ENCODE measurements at places on chromosomes 6 and 20. TPM values are rescaled to one million over a fixed set of nuclear protein-coding genes. Genes with fewer than 3 reads are reported as not detected.

The TSPYL4 gene
- 12.8 TPM for total RNA-seq

The CCN6 gene
- not detected for total RNA-seq

The LY6G6D gene
- total RNA-seq, result not detected

The RSPO3 gene
- total RNA-seq, result 0.13 TPM

The TULP1 gene
- total RNA-seq, result not detected

The RIPPLY2 gene
- total RNA-seq, result not detected

The HLA-DMB gene
- not detected for total RNA-seq

The MOG gene
- total RNA-seq, result not detected

The TSBP1 gene
- total RNA-seq, result not detected

The POLH gene
- 17.0 TPM for total RNA-seq

The EYA2 gene
- total RNA-seq, result 0.50 TPM

The HLA-F gene
- total RNA-seq, result 40.4 TPM

The VSTM2L gene
- 0.53 TPM for total RNA-seq

The BNIP5 gene
- not detected for total RNA-seq

The DEFB114 gene
- not detected for total RNA-seq

The ID4 gene
- 40.4 TPM for total RNA-seq

The RUNX2 gene
- 0.44 TPM for total RNA-seq

The CRIP3 gene
- total RNA-seq, result 0.19 TPM

The OTOR gene
- total RNA-seq, result not detected

The TOP1 gene
- total RNA-seq, result 18.9 TPM

The NOX3 gene
- not detected for total RNA-seq

The COL21A1 gene
- total RNA-seq, result 28.5 TPM

The SYCP2L gene
- total RNA-seq, result not detected

The ANGPT4 gene
- not detected for total RNA-seq

The RGS19 gene
- total RNA-seq, result 5.7 TPM

The CTSZ gene
- 297 TPM for total RNA-seq

Data from aortic smooth muscle cell (primary cell).